ENCODE measurements at places on chromosomes 5 and 9. TPM values are rescaled to one million over a fixed set of nuclear protein-coding genes. Genes with fewer than 3 reads are reported as not detected.

The FREM1 gene
- total RNA-seq = not detected

- no peak overlapping the region for H3K27ac ChIP-seq
- DNase-seq = no peak
- no peaks in the 10 kb centered on the region for H3K4me1 ChIP-seq
- H3K27me3 ChIP-seq = no peaks in the 10 kb centered on the region
- H3K36me3 ChIP-seq = no peaks in the 10 kb centered on the region
Observed at GRCh38 chr5:17838469-17838868, 204.2 kb downstream of the TAF11L14 start.

GRCh38 chr5:1494780-1495524 is 28.8 kb downstream of the LPCAT1 start:
- peaks cover 24% of the 10 kb centered on the region for H3K4me1 ChIP-seq
- peaks cover 3% of the 10 kb centered on the region for H3K36me3 ChIP-seq
- DNase-seq = no peak

GRCh38 chr9:36165826-36166167 is 3.4 kb upstream of the CCIN start:
- no peak for DNase-seq
- H3K27ac ChIP-seq = peak overlapping the region; percentile 27
- H3K4me3 ChIP-seq = peak overlapping the region; percentile 59
- H3K4me1 ChIP-seq = peaks cover 19% of the 10 kb centered on the region
- peaks cover 6% of the 10 kb centered on the region for H3K36me3 ChIP-seq

The IFNA13 gene
- total RNA-seq = not detected

The IGFBPL1 gene
- not detected for total RNA-seq

DNA sequence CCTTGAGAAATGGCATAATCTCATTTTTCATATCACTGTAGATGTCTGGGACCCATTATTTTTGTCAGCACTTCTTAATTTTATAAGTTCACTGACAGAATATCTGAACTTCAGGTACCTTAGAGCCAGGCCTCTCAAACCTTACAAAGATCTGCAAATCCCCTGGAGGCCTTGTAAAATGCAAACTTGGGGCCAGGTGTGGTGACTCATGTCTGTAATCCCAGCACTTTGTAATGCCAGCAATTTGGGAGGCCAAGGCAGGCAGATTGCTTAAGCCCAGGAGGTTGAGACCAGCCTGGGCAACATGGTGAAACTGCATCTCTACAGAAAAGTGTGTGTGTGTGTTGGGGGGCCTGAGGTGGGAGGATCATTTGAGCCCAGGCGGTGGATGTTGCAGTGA is 30.8 kb downstream of the RASGRF2 start:
- H3K4me1 ChIP-seq = peaks cover 44% of the 10 kb centered on the region
- no peak for DNase-seq
- H3K4me3 ChIP-seq = no peak overlapping the region
- peak overlapping the region; percentile 73 for H3K27ac ChIP-seq
- H3K36me3 ChIP-seq = no peaks in the 10 kb centered on the region

- peaks cover 6% of the 10 kb centered on the region for H3K4me1 ChIP-seq
- DNase-seq = no peak
- H3K27me3 ChIP-seq = no peaks in the 10 kb centered on the region
- no peaks in the 10 kb centered on the region for H3K36me3 ChIP-seq
- H3K27ac ChIP-seq = no peak overlapping the region
- no peak overlapping the region for H3K4me3 ChIP-seq
Observed at GRCh38 chr5:149740341-149740740, 10.2 kb downstream of the PPARGC1B start.

- H3K27ac ChIP-seq = no peak overlapping the region
- H3K27me3 ChIP-seq = peaks cover 28% of the 10 kb centered on the region
- H3K4me3 ChIP-seq = no peak overlapping the region
Observed at GRCh38 chr5:95262933-95263660, 21.8 kb downstream of the MCTP1 start.

DNA sequence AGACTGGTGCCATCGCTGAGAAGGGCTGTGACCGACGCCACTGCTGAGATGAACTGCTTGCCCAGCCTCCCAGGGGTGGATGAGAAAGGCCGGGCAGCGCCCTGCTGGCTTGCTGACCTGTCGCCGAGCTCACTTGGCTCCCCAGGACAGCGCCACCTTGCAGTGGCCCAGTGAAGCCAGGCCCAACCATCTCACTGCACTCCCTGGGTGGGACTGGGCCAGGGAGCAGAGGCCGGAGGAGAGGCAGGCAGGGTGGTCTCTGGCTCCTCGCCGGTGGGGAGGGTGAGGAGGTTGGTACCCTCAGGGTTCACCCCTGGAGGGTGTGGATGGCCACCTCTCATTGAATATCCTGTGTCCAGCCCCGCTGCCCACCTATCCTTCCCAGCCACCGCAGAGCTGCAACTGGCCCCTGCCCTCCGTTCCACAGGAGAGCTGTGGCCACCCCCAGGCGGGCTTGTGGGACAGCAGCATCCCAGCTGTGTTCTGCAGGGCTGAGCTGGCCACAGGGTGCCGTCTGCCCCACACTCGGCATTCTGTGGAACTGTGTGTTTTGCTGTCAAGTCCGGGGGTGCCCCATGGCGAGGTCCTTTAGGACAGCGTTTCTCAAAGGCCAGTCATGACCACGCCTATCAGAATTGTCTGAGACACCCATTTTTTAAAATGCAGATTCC is 41.0 kb upstream of the FCN2 start:
- no peak for DNase-seq
- no peaks in the 10 kb centered on the region for H3K36me3 ChIP-seq
- no peaks in the 10 kb centered on the region for H3K4me1 ChIP-seq
- no peaks in the 10 kb centered on the region for H3K27me3 ChIP-seq
- H3K27ac ChIP-seq = no peak overlapping the region
- H3K4me3 ChIP-seq = no peak overlapping the region

- H3K27ac ChIP-seq = peak overlapping the region; percentile 88
- no peak for DNase-seq
- H3K27me3 ChIP-seq = no peaks in the 10 kb centered on the region
- H3K36me3 ChIP-seq = peaks cover 8% of the 10 kb centered on the region
- H3K4me3 ChIP-seq = no peak overlapping the region
Observed at GRCh38 chr5:172078726-172079345, 72.4 kb upstream of the FBXW11 start.
